Heart left ventricle (tissue), 16 donors: ENCODE measurements at places on chromosomes 5 and 9. TPM values are rescaled to one million over a fixed set of nuclear protein-coding genes. Genes with fewer than 3 reads are reported as not detected.

MUSK gene
- total RNA-seq, result 0.70 TPM

INSYN2B gene
- not detected for total RNA-seq

MSMP gene
- total RNA-seq, result not detected

LCN15 gene
- not detected for total RNA-seq

- no peak for DNase-seq
Measured at GRCh38 chr5:172670444-172670843, 29.4 kb downstream of the NEURL1B start.

DNA sequence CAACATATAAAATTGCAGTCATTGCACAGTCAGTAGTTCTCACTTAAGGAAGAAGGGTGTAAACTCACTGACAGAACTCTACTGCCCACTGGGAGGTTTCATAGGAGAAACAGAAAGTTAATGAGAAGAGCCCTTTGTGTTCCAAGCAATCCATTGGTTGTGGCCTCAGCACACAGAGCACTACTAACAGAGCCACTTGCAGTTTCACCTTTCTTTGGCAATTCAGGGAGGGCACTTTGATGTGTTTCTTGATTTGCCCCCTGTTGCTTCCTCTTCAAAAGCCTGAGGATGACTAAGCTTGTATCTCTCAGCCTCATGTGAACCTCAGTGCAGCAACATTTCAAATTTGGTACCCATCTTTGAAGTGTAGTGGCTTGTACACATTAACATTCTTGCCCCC is 409.4 kb downstream of the DMRTA1 start:
- DNase-seq, result no peak

DNA sequence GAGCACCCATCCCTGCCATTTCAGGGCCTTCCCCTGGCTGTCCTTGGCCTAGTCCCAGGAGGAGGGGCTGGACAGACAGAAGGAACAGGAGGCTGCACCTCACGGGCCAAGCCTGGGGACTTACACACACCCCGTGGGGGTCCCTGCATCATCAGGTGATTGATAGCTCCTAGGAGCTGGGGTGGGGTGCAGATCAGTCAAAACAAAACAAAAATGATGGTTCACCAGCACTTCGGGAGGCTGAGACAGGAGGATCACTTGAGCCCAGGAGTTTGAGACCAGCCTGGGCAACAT is 169.3 kb downstream of the GAPVD1 start:
- DNase-seq, result no peak

DNA sequence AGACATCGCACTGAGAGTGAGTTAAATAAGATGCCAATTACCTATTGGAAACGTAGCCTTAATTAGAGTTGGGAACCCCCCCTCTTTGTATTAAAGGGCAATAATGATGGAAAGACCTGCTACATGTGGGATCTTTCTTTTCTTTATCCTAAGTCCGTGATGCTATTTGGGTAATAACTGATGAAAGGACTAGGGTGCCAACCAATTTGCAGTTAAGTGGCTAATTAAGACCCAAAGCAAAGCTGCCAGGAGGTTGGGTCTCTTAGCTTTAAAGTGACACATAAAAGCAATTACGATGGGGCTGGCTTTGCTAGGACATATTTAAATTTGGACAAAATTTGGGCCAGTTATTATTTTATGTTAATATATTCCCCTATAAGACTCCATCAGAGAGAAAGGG is 728.8 kb downstream of the NR2F1-AS1 start:
- no peak for DNase-seq

- DNase-seq, result no peak
Measured at GRCh38 chr9:95053611-95054570, 263.6 kb downstream of the FANCC start.

GRCh38 chr9:122261469-122261881 is 3.2 kb downstream of the RBM18 start:
- DNase-seq, result peak; percentile 61

DNA sequence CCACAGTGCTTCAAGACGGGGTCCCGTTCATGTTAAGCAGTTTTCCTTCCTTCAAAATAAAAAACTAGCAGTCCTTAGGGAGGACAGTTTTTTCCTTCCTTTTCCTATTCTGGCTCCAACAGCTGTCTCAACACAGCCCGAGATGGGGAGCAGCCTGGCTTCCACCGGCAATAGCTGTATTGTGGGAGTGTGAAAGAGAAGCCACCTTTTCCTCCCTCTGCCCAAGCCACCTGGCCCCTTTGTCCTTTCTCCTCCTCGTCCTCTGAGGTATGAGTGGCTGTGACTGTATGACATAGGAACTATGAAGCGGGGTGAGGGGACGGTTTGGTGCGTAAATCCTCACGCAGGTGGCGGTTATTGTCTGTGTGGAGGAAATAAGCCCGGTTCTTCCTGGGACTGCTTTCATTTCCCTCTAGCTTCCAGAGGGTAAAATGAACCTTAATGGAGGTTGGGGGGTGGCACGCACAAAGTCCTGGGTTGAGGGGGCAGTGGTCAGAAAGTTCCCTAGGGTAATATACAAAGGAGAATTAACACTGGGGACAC is 292.0 kb upstream of the DMRT1 start:
- no peak for DNase-seq

DNA sequence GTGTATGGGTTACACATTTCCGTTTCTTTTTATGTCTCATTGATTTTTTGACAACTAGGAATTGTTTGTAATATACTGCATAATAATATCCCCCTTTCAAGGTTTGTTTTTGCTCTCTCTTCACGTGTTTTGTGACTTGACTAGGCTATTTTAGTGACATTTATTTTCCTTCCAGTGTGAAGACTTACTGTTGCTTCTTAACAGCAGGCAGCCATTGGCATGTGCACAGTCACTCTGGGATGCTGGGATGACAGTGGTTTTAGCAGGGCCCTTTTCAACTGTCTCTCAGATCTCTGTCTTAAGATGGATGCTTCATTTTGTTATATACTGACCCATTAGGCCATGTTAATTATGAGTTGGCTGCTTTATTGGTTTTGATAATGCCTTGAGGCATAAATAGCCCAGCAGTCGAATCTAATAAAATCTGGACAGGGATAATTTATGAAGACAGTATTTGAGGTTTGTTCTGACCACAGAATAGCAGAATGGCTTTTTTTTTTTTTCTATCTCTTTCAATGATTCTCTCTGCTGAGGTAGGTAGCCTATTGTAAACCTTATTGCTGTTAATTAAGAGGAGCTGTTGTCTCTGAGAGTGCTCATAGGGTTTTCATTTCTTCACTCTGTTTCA is 536.0 kb downstream of the GABRG2 start:
- DNase-seq, result no peak

DNA sequence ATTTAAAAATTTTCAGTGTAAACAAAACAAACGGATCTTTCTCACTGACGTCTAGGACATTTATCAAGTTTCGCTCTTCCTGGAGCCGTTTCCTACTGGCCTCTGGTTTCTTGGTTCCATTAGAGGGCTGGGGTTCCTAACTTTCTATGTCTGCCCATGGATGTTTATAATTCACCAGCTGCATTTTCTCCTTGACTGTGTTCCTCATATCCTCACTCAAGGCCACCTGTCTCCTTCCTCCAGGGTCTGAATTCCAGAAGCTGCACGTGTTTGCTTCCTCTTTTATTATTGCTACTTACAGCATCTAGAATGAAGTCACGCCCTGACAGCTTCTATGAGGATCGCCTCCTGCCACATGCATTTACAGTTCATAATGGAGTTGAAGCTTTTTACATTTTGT is 74.1 kb upstream of the BASP1 start:
- DNase-seq, result no peak

DNA sequence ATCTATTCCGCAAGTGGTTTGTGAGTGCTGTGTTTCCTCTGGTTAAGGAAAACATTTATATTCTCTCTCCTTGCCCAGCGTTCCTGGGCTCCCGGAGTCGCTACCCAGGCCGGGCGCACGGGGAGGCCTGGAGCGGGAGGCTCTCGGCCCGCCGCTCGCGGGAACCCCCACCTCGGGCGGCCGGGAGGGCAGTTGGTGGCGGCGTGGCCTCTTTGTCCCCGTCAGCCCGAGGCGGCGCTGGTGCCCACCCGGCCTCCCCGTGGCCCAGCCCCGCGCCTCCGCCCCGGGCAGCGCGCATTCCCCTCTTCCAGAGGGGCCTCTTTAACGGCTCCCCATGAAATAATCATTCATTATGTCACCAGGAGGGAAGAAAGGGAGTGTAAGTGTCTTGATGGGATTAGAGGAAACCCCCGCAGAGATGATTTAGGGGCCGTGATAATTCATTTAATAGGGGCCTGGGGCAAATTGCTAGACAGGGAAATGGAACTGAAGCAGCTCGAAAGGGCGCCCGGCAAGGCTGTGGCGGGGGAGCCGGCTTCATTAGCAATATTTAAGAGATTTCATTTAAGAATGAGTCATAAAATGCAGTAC is 181.9 kb upstream of the TBCA start:
- no peak for DNase-seq
